ENCODE measurements at places on chromosomes 11 and 22. TPM values are rescaled to one million over a fixed set of nuclear protein-coding genes. Genes with fewer than 3 reads are reported as not detected.

ZNF70 gene
- polyA plus RNA-seq = 1.2 TPM

DNA sequence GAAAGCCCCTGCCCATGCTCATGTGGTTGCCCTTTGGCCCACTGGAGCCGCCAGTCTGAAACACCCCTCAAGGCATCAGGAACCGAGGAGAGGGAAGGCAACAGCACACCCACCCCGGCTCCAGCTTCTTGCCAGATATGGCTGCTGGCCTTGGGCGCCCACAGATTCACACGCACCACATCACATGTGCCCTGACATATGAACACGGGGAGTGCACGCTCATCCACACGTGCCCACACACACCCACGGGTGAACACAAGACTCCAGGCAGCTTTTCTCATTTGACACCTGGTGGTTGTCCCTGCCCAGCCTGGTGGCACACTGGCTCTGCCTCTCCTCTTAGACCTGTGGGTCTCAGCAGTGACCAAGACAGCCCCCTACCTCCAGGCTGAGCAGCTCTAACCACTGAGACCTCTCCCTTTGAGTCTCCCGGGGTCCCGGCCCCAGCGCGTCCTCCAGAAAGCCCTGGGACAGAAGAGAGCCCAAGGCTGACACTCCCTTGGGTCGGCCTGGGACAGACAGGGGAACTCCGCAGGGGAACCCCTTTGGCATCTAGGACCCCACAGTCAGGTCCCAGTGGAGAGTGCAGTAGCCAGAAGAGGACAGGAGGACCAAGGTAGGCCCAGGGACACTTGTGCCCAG is 2.7 kb upstream of the MAPK12 start:
- DNase-seq = no peak

- DNase-seq = no peak
Observed at GRCh38 chr11:39651857-39652461, 1807.5 kb downstream of the LRRC4C start.

- peak; percentile 49 for DNase-seq
Observed at GRCh38 chr11:128467610-128468041, 119.7 kb downstream of the ETS1 start.

DNA sequence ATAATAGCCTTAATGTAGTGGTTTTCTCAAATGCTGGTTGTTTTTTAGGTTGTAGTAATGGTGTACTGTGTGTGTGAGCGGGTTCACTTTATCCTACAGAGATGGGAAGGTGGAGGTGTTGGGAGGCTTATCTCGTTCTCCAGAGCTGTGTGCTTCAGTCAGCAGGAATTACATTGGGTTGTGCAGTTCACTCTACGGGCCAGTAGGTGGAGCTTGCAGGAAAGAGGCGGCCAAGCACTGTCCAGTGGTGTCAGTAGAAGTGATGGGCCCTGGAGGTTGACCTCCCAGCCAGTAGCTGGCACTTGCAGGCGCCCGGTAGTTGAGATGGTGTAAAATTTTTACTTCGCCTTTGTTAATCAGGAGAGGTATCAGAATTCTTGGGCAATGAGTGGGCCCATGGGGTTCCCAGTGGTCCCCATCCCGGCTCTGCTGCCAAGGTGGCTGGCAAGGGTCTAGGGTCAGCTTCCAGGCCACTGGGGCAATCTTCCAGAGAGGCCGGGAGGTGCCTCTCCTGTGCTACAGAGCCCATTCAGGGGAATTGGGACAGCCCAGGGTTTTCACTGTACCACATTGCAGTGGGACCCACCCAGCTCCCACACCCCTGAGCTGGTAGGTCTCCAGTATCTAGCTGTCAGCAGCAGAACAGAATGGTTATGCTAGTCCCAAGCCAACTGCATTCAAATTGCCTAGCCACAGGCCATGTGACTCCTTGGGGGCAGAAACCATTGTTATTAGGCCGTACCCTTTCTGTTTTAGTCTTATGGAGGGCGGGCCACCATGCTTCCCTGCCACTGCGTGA is 43.9 kb downstream of the BIRC2 start:
- peak; percentile 75 for DNase-seq

GRCh38 chr11:74316772-74317505 is 5.5 kb upstream of the P4HA3 start:
- no peak for DNase-seq

- no peak for DNase-seq
Observed at GRCh38 chr11:97687111-97687510, 1297.3 kb downstream of the JRKL start.

- DNase-seq = no peak
Observed at GRCh38 chr11:35035894-35036408, 103.0 kb upstream of the CD44 start.

DNA sequence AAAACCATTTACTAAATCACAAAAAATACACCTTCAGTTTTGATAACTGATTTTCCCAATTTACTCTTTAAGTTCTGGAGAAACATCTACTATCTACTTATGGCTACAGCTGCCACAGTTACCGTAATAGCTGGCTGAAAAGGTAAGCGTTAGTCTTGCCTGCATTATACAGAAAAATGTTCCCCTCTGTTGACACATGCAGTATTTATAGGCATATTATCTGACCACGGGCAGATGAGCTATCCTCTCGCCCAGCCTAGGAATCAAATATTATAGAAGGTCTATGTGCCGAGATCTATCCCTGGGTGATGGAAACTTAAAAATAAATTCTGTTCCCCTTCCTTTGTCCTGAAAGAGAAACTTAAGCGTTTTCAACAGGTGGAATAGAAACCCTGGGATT is 283.8 kb downstream of the CADM1 start:
- no peak for DNase-seq

DNA sequence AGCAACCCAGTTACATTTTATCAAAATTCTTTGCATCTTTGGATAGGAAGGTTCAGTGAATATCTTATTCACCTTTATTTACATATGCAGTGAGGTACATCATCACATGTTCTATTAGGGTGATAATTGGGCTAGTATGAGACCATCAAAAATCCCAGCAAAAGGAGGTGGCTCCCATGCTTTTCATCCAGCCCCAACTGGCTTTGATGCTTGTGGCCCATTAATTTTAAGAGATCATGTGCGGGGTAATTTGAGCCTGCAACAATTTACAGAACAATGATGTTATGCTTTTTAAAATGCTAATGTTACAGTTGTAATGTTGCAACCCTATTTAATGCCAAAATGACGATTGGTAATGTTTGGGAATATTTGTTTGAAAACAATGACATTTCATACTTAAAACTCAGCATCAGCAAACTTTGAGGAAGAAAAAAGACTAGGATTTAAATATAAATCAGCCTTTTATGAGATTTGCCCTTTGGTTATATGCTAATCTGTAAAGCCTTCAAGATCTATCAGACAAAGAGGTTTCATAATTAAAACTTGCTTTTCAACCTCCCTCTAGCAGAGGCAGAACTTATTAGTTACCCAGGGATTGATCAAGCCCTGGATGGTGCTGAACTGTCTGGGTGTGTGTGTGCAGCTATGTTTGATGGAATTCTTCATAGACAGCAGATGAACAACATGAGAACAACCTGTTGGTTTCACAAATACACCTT is 183.5 kb upstream of the SORL1-AS1 start:
- no peak for DNase-seq

DNA sequence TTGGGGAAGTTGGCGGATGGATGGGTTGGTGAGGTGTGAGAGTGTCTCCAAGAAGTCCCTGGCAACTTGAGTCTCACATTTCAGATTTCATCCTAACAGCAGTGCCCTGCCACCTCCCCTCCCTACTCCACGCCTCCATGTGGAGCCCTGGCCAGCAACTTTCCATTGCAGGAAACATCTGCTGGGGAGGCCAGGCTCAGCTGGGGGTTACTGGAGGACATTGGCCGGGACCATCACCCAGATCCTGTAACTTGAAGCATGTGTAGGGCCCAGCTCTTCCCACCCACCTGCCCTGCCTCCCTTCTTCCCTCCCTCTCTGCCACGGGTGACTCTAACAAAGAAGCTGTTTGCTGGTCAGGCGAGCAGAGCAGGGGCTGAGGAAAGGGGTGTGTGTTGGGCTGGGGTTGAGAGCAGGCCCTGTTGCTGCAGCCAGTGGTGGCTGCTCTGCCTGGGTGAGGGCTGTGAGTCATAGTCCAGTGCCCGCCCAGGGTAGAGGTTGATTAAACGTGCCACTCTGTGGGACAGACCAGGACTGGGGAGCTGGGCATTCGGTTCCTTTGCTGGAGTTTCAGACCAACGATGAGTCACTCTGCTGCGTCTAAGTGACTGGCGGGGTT is 64.0 kb downstream of the SCN3B start:
- peak; percentile 50 for DNase-seq

DNA sequence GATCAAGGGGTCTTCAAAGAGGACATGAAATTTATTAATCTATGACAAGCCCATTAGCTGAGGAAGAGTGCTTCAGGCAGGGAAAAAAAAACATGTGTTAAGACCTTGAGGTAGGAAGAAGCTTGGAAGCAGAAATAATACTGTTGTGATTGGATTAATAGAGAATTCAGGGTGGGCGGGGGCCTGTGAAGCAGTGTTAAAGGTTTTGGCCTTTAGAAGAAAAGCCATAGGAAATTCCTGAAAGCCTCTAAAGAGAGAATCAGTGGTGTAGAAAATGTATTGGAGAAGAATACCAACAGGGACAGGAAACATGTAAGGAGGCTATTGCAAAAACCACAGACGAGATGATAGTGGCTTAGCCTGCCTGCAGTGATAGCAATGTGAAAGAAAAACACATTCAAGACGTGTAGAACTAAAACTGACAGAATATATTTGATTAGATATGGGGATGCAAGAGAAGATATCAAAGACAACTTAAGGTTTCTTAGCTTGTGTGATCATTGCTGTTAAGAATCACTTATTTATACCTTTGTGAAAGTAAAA is 404.4 kb upstream of the ANO3 start:
- no peak for DNase-seq

LRRC56 gene
- polyA plus RNA-seq = not detected

DNA sequence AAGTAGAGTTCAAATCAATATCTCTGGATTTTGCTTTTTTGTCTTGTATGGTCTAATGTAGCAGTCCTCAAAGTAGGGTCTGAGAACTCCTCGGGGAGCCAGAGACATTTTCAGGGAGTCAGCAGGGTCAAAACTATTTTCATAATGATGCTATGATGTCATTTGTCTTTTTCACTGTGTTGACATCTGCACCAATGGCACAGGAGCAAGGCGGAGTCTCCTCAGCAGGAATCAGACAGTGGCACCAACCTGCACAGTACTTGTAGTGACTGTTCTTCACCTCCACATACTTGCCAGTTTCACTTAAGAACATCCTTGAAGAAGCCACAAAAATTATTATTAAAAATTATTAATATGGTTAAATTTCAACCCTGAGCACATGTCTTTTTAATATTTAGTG is 14.9 kb upstream of the FXYD6 start:
- DNase-seq = no peak

DNA sequence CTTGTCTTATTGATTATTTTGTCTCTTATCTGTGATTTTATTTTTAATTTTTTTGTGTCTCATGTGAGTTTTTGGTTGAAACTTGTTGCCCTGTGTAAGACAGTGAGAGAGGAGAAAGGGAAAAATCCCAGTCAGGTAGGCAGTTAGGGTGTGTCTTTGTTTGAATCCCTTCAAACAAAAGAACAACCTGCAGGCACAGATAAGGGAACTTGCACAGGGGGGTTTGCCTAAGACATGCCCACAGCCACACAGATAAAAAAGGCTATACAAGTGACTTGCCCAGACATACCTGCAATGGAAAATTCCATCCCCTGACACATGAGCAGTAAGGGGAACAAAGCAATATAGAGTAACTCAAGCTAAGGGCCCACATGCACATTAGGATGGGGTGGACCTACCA is 127.8 kb upstream of the PLET1 start:
- DNase-seq = no peak

DNA sequence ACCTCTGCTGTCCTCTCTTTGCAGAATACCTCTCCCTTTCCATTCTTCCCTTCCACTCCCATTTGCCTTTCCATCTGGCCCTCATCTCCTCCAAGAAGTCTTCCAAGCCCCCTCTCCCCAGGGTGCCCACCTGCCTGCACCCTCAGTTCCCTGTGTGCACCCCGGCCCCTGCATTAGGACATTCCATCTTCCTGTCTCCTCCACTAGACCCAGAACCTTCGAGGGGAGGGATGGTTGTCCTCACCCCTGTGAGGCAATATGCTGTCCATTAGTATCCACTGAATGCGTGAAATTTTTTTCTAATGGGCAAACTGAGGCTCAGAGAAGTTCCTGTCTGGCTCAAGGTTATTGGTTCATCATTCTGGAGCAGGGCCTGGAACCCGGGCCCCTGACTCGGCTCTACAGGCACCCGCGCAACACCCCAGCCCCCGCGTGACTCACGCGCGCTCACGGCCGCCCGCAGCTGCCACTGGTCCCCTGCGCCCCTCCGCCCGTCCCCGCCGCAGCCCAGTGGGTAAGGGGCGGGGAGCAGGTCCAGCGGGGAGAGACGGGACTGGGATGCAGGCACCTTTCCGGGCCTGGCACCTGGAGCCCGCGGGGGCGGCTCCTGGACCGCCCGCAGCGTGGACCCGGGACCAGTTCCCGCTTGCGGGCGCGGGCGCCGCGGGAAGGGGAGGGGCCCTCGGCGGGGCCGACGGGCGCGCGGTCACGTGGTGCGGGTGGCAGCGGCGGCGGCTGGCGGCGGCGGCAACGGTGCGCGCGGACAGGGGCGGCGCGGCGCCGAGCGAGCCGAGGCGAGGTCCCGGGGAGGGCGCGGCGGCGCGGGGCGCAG is 7.0 kb downstream of the SEPTIN3 start:
- peak; percentile 66 for DNase-seq

GRCh38 chr11:23202611-23203010 is 342.3 kb upstream of the CCDC179 start:
- no peak for DNase-seq

IFITM1 gene
- 39.7 TPM for polyA plus RNA-seq

GRCh38 chr11:95788921-95789505 is 569 bp downstream of the FAM76B start:
- DNase-seq = no peak

DNA sequence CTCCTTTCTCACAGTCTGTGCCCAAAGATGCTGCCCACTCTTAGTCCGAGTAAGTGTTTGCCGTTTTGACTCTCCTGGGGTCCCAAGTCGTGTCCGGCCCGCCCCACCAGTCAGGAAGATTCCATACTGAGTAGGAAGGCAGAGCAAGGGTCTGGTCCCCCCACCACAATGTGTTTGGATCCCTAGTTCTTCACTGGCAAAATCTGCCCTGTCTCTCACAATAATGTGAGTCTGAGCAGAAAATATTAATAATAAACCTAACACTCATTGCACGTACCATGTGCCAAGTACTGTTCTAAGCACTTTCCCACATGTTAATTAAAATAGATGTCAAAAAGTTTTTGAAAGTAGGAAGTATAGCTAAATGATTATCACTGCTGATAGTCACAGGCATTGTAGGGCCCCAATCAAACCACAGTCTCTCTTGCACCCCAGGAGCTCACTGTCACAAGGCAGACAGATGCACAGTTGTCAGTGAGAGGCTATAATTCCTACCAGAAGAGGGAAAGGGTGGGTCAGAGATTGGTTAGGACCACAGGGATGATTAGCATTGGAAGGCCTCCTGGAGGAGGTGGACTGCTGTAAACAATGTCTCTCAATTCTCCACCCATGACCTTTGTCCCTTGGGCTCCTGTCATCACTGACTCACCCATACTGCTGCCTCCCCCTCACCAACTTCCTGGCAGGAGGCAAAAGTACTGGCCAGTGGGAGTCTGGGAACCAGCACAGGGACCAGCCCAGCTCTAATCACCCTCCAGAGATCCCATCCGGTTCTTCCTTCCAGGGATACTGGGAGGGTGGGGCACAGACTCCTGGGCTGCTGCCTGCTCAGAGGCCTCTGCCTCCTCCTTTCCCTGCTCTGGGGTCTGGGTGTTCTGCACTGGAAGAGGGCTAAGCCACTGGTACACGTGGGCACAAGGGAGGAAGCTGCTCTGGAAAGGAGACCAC is 1.0 kb upstream of the POLD4 start:
- DNase-seq = peak; percentile 78

Measured in psoas muscle (tissue), 8 donors.